ENCODE measurements at places on chromosomes 5 and 9. TPM values are rescaled to one million over a fixed set of nuclear protein-coding genes. Genes with fewer than 3 reads are reported as not detected.

DNA sequence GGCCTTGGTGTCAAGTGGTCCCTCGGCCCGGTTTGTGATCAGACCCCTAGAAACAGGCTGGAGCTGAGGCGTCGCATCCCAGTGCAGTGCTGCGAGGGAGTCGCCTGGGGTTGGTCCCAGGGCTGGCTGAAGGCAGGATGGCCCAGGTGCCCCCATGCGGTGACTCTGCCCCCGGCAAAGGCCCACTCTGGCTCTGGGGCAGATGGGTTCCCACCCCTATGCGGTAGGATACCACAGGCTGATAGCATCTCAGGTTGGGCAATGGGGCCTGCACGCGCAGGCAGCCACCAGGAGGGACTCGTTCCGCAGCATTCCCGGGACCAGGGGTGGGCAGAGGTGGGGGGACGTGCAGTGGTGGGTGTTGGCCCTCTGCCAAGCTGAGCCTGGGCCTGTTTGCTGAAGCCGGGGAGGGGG is 86.0 kb downstream of the RXRA start:
- no peak for DNase-seq

The BRD3OS gene
- total RNA-seq: 5.8 TPM

- no peak for DNase-seq
These were observed 154.5 kb downstream of the DROSHA start for GRCh38 chr5:31377274-31377946.

DNA sequence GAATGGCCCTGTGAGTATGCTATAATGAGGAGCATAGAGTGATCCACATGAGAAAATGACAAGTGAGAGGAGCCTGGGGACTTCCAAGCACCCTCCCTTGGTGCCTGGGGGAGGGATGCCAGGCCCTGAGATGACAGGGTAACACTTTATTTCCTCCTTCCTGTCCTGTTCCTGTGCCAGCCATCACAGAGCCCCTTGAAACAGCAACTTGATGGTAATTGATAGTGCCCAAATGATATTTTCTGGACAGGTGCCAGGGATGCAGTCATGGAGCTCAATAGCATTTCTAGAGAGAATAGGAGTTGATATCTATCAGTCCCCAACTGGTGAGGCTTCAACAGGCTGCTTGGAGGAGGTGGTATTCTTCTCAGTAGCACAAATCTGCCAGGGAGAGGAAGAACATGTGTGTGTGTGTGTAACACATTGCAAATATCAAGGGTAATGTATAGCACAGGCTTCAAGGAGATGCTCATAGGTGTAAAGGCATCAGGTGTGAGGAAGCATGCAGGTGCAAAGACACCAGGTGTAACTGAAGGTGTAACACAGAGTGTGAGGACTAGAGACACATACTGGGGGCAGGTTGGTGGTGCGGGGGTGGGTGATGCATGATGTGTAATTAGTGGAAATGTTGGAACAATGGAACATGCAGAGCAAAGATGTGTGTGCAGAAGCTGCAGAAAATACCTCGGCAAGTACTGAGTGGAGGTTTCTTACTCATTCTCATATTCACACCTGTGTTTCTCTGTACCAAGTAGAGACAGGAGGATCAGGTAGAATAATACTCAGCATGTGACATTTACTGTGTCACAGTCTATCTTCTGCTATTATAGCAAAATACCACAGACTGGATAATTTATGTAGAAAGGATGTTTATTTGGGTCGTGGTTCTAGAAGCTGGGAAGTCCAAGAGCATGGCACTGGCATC is 18.1 kb upstream of the WWC1 start:
- no peak for DNase-seq

GRCh38 chr9:1536522-1537170 is 478.5 kb upstream of the SMARCA2 start:
- peak; percentile 21 for DNase-seq

The MEIKIN gene
- not detected for total RNA-seq

DNA sequence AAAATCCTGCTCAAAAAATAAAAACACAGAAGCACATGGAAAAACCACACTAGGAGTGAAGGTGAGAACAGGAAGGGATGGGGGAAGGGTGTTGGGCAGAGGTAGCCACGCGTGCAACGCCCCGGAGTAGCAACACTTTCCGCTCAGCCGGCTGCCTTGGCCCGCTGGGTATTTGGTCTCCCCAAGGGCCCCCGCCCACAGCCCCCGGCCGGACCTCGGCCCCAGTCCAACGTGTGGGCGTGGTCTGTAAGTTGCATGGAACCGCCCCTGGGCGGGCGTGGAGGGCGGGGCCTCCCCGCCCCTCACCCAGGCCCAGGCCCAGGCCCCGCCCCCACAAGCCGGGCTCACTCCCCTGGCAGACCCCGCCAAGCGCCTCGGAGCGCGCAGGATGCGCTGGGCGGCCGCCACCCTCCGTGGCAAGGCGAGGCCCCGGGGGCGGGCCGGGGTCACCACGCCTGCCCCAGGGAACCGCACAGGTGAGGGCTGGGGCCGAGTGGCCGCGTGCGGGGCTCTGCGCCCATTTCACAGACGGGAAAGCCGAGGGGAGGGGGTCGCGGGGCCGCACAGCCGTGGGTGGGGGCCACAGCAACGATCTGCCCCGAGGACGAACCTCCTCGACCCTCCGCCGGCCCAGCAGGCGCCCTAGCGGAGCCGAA is at the start of gene SUSD3:
TSS of gene SUSD3 (plus strand) at position 347 of the 656 bp plus-strand sequence. CDS start at position 389, 42 bp downstream.
- DNase-seq: peak; percentile 17
